ENCODE measurements at places on chromosomes 3 and 15. TPM values are rescaled to one million over a fixed set of nuclear protein-coding genes. Genes with fewer than 3 reads are reported as not detected.

DNA sequence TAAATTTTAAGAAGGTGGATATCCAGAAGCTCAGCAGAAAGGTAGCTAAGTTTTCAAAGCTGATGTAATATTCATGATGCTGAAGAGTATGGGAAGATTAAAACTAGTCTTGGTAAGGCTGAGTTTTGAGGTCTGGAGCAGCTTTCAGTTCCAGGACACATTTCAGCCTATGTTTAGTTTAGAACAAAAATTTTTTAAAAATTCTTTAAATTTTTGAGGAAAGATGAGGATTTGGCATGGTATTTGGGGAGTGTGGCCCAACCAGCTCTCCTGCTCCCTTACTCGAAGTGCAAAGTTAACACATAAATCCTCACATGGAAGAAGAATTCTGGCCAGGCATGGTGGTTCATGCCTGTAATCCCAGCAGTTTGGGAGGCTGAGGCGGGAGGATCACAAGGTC lies 1039.1 kb downstream of the NAALADL2 start:
- DNase-seq, result no peak

DNA sequence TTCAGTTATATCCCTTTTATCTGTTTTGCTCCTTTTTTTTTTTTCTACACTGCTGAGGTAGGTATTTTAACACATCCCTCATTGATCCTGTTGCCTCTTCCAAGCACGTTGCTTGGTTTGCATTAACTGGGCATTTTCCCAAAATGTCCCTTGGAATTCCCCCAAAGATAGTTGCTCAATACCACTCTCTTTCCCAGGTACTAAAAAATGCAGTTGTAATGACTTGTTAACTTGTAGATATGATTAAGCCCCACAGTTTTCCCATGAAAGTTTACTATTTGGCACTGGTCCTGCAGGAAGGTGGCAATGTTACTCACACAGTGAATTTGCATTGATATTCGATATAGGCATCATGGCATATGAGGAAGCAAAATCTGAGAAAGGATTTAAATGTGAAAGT lies 67.1 kb downstream of the GRM7 start:
- peak; percentile 69 for DNase-seq

- DNase-seq, result no peak
Measured at GRCh38 chr3:24259901-24260512, 234.6 kb downstream of the THRB start.

DNA sequence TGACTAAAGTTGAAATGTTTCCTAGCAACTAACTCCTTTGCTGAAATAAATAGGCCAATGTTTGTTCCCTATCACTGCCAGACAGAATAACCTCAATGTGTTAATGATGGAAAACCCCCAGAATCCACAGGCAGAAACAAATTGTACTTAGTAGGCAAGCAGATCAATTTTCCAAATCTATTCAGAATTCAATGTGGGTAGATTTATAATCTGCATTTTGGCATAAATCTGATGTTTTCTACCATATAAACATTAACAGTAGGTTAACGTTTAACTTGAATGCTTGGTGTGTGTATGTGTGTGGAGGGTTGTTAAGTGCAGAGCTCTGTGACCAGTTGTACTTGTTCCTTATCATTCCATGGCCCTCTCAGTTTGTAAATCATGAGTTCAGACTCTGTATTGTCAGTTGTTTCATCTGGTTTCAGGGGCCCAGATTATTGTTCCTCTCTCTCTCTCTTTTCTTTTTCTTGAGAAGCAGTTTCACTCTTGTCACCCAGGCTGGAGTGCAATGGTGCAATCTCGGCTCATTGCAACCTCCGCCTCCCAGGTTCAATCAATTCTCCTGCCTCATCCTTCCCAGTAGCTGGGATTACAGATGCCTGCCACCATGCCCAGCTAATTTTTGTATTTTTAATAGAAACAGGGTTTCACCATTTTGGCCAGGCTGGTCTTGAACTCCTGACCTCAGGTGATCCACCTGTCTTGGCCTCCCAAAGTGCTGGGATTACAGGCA lies 32.8 kb downstream of the PLSCR1 start:
- peak; percentile 61 for DNase-seq

DNA sequence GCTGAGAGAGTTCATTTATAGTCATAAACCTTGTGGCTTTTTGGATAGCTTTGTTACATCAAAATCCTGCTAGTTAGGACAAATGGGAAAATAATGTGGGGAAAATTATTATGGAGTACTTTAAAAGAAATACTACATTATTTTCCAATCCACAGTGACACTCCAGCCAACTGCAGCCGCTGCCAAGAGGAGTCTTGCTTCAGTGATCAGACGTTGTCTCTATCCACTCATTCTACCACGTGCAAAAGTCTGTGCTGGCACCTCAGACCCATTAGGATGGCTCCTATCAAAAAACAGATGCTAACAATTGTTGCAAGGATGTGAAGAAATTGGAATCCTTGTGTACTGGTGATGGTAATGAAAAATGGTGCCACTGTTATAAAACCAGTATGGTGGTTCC lies 128.6 kb upstream of the IQSEC1 start:
- DNase-seq, result peak; percentile 36

DNA sequence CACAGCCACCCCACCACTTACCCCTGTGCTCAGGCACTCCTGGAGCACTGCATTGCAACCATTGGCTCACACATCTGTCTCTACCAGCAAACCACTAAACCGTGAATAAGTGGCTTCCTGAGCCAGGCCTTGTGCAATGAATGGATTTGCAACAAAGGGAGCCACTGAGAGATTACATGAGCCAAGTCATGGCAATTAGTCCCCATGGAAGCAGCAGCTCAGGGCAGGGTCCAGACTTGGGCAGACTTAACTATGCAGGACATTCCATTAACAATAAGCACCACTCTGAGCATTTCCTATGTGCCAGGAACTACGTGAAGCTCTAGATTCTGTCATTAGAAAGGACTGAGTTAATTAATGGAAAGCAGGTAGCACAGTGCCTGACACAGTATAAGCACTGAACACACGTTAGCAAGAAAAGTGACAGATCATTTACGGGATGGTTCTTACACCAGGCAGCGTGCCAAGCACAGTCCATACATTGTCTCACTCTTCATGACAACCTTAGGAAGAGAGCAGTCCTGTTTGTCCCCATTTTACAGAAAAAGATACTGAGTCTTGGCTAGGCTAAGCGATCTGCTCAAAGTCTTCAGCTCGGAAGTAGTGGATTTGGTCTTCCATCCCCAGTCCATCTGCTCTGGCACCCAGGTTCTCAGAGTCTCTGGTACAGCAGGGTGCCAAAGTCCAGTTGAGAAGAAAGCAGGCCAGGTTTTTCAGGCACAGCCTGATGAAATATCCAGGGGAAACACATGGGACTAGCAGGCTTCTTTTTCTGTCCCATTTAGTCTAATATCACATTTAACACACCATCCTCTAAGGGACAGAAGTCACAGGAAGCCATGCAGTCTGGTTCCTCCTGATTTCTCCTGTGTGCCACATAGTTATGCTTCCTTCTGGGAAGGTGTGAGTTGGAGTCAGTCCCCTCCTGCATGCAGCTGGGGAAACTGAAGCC lies 44.1 kb downstream of the LIPC start:
- peak; percentile 83 for DNase-seq

DNA sequence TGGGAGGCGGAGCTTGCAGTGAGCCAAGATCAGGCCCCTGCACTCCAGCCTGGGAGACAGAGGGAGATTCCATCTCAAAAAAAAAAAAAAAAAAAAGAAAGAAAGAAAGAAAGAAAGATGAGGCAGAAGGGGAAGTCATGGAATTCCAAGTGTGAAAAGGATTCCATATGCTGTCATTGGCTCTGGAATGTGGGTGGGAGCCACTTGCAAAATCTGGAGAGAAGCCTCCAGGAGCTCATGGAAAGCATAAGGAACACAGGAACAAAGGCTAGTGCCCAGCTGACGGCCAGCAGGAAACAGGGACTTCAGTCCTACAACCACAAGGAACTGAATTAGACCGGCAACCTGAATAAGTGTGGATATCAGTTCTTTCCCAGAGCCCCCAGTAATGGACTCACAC lies 12.5 kb upstream of the TRAK1 start:
- DNase-seq, result no peak

GRCh38 chr3:16448639-16449070 lies 64.8 kb downstream of the RFTN1 start:
- no peak for DNase-seq

DNA sequence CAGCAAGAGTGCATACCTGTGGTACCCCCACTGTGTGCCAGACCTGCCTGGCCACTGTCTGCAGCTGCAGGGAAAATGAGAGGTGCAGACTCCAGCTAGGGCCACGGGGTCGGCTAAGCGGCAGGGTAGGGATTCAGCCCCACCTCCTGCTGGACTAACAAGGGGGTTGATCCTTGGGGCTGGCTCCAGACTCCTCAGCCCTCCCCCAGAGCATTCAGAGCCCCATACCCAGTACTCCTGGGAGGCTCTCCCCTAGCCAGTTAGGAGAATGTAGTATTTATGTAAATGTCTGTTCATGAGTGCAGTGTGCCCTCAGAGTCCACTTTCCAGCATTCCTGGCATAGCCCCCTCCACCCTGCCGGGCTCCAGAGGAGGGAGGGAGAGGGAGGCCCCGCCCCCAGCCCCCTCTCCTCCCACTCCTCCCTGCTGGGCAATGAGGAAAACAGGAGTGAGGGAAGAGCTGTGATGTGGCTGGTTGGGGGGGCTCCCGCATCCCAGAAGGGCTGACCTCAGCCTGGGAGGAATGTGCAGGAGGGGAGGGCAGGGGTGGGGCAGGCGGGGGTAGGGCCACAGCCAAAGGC lies 4.5 kb upstream of the SEMA3B start:
- DNase-seq, result no peak

GRCh38 chr3:23805210-23805632 lies 534 bp upstream of the UBE2E1 start:
- no peak for DNase-seq

DNA sequence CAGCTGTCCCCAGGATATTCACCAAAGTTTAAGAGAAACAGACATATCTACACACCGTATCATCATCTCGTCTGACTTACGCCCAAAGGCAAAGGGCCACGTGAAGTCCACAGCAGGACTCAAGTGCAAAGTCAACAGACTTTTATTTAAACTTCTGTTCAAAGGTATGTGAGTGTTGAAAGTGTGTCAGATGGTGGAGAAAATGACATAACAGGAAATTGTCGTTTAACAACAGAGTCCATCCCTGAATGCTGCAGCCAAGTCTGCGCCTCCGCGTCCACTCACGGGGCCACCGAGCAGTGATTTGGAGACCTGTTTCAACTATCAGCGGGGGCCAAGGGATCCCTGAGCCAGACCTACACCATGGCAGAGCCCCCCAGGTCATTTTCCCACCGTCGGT lies 165.6 kb downstream of the XXYLT1 start:
- peak; percentile 76 for DNase-seq

DNA sequence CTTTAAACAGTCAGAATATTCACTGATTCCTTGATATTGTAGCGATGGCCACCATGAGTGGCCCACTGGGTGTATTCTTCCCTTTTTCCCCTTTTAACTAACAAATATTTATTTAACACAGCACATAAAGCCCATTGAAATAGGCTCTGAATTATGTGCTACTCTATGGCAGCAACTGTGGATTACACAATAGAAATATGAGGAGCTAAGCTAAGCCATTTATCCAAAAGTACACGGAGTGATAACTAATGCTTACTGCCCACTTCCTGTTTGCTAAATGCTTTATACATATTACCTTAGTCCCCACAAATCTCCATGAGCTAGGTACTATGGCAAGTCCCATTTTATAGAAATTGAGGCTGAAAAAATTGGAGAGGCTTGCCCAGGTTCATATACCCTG lies 17.9 kb downstream of the ILDR1 start:
- DNase-seq, result no peak

- no peak for DNase-seq
Measured at GRCh38 chr15:70704731-70705130, 58.6 kb downstream of the UACA start.

DNA sequence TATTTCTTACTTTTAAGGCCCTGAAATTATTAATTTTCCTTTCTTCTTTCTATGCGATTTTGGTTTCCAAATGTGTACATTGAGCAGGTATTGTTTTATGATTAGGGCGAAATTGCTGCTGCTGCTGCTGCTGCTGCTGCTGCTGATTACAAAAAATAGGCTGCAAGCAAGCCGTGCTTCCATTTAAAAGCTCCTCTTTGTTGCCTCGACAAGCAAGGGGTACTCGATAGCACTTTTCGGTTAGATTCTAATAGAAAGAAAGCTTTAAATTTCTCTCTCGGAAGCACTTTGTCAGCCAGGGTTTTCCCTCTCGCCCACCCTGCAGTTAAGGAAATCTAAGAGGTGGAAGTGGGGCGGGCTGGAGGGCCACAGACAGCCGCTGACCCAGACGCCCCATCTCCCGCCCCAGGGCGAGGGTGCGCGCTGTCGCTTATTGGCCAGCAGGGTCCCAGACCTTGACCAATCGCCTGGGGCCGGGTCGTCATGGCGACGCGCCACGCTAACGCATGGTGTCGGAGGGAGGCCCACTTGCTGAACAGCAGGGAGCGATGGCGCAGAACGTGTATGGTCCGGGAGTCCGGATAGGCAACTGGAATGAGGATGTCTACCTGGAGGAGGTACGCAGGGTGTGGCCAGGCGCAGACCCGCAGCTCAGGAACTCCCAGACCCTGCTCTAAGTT lies at the start of gene CFAP161:
TSS of gene CFAP161 (plus strand) at position 489 of the 680 bp plus-strand sequence. CDS start at position 549, 60 bp downstream.
- DNase-seq, result peak; percentile 55

- DNase-seq, result no peak
Measured at GRCh38 chr15:100030586-100031229, 297.5 kb upstream of the LYSMD4 start.

- DNase-seq, result no peak
Measured at GRCh38 chr3:128073807-128074206, 21.6 kb downstream of the SEC61A1 start.

Gene SLC28A1
- 64.6 TPM for total RNA-seq

Gene CACNA2D2
- total RNA-seq, result 0.50 TPM

Gene SMCO1
- total RNA-seq, result not detected

Gene MGLL
- 139 TPM for total RNA-seq

Gene SLCO2A1
- total RNA-seq, result 7.4 TPM

Gene CLDN18
- total RNA-seq, result 0.23 TPM

Gene GATM
- 570 TPM for total RNA-seq

Gene ACKR4
- total RNA-seq, result not detected

Gene STAC
- 0.65 TPM for total RNA-seq

Gene STAB1
- total RNA-seq, result 71.5 TPM

Gene DNAH12
- total RNA-seq, result 0.20 TPM

Gene PAK6
- total RNA-seq, result not detected

Gene NR1I2
- total RNA-seq, result 206 TPM

Gene SPINK8
- total RNA-seq, result not detected

Gene CPNE9
- total RNA-seq, result not detected

Gene ARHGEF3
- total RNA-seq, result 1.5 TPM

Data from left lobe of liver (tissue), 2 donors.